Frontal cortex (tissue), 4 donors: ENCODE measurements at places on chromosomes 13 and 19. TPM values are rescaled to one million over a fixed set of nuclear protein-coding genes. Genes with fewer than 3 reads are reported as not detected.

GRCh38 chr13:68386808-68387207 is 1156.7 kb upstream of the PCDH9 start:
- DNase-seq, result no peak

DNA sequence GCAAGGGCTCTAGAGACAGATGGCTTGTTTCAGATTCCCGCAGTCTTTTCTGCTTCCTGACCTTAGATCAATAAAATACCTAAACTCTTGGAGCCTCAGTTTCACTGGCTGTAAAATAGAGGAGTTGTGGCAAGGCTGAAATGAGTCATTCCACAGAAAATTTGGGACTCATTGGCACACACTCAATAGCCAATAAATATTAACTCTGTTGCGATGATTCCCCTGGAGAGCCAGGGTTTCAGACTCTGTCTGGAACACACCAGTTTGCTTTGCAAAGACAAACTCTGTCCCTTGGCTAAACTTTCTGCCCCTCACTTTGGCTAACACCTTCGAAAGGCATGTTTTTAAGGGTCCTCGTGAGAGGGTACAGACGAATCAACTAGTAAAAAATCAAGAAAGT is 18.1 kb upstream of the UBE2L5 start:
- DNase-seq, result no peak

- no peak for DNase-seq
Observed at GRCh38 chr19:3171894-3172672, 6.5 kb upstream of the S1PR4 start.

DNA sequence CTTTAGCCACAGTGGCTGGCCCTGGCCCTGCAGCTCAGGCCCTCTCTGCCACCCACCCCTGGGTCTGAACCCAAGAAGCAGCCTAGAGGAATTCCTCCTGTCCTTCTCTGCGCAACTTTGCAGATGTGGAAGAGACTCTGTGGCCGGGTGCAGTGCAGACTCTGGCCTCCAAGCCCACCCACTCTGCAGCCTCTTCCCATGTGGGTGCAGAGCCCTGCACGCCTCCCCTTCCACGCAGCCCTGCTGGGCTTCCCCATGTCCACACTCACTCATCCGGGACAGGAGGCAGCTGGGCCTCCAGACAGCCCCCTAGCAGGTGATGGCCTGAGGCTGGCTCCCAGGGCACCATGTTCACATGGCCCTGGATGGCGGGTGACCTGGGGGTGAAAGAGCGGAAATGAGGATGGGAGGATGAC is 2.5 kb downstream of the TEX29 start:
- no peak for DNase-seq

The SIGLEC12 gene
- not detected for total RNA-seq

DNA sequence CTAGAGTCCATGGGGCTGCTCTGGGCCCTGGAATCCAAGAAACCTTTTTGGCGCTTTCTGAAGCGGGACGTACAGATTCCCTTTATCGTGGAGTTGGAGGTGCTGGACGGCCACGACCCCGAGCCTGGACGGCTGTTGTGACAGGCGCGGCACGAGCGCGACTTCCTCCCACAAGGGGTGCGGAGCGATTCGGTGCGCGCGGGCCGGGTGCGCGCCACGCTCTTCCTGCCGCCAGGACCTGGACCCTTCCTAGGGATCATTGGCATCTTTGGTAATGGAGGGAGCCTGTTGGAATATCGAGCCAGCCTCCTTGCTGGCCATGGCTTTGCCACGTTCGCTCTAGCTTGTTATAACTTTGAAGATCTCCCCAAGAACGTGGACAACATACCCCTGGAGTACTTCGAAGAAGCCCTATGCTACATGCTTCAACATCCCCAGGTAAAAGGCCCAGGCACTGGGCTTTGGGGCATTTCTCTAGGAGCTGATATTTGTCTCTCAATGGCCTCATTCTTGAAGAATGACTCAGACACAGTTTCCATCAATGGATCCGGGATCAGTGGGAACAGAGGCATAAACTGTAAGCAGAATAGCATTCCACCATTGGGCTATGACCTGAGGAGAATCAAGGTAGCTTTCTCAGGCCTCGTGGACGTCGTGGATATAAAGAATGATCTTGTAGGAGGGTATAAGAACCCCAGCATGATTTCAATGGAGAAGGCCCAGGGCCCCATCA is 3.5 kb upstream of the ZFP82 start:
- no peak for DNase-seq

DNA sequence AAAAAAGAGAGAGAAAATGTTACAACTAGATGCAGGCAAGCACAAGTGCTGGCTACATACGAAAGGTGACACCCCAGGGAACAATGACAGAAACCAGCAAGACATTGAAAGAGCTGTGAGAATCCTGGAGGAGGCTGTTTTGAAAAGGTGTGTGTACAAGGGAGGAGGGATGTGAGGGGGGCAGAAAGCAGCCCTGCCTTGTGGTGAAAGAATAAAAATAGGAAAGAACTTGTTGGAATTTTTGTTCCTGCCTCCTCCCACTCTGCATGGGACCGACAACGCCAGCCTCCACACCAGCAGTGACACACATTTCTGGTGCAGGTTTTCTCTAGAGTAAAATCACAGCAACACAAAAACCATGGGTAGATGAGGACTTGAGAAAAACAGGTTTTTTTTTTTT is 1258.6 kb downstream of the PCDH9 start:
- no peak for DNase-seq

GRCh38 chr19:49107625-49108459 is 6.3 kb upstream of the LIN7B start:
- DNase-seq, result no peak

DNA sequence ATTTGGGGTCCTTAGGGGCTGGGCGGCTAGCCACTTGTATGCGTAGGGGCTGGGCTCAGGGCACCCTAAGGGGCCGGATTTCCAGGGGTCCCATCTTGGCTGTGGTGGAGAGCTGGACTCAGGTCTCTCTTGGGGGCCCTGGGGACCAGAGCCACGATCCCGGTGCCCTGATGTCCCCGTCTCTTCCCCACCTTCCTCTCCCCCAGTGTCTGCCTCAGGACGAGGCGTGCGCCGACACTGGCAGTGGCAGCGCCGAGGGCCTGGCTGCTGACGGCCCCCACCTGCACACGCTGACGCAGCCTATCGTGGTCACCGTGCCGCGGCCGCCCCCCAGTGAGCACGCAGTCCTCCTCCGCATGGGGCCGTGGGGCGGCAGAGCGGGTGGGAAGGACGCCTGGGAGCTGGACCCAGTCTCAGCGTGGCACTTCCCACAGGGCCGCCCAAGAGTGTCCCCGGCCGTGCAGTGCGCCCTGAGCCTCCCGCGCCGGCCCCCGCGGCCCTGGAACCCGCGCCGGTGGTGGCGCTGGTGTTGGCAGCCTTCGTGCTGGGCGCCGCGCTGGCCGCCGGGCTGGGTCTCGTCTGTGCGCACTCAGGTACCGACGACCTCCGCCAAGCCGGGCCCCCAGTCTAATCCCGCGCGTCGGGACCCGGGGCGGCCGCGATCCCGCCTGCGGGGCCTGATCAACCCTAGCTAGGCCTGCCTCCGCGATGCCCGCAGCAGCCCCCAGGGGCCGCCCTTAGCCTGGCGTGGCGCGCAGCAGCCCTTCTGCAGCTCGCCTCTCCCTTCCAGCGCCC is 2.7 kb upstream of the SNAPC2 start:
- peak; percentile 68 for DNase-seq
